ENCODE measurements at places on chromosomes 3 and 15. TPM values are rescaled to one million over a fixed set of nuclear protein-coding genes. Genes with fewer than 3 reads are reported as not detected.

GRCh38 chr3:138578141-138578540, 15.9 kb downstream of the CEP70 start:
- no peak for DNase-seq

- DNase-seq, result no peak
These were observed 52.3 kb upstream of the ADAMTS9 start for GRCh38 chr3:64739971-64740631.

- DNase-seq, result no peak
These were observed 83.1 kb downstream of the DNAJB8 start for GRCh38 chr3:128383316-128384235.

- DNase-seq, result no peak
These were observed 234.9 kb downstream of the NTRK3 start for GRCh38 chr15:88021601-88022000.

- no peak for DNase-seq
These were observed 15.9 kb upstream of the OCA2 start for GRCh38 chr15:28114721-28115622.

MYZAP gene
- not detected for total RNA-seq

GRCh38 chr3:49868862-49869466, 742 bp downstream of the CAMKV start:
- no peak for DNase-seq

LRCH3 gene
- 25.0 TPM for total RNA-seq

Measured in activated naive CD4-positive, alpha-beta T cell treated with anti-CD3 and anti-CD28 coated beads, Interleukin-2, amount 50 U/mL, for 72 hours (primary cell).